ENCODE measurements at places on chromosomes 4 and X.

DNA sequence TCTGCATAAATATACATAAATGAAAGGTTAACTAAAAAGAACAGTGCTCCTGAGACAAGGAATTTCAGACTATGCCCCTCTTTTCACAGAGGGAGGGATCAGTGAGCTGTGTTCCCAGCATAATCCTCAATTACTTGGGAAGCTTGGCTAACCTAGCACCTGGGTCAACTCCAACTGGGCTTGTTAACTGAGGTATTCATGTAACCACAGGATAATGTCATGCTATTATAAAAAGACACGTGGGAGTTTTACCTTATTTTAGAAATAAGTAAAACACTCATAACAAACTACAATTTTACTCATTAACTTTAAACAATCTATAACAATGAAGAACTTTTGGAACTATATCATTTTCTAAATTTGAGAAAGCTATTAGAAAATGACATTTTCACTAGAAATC is 48.6 kb downstream of the RPGR start:
- DNase-seq = no peak

DNA sequence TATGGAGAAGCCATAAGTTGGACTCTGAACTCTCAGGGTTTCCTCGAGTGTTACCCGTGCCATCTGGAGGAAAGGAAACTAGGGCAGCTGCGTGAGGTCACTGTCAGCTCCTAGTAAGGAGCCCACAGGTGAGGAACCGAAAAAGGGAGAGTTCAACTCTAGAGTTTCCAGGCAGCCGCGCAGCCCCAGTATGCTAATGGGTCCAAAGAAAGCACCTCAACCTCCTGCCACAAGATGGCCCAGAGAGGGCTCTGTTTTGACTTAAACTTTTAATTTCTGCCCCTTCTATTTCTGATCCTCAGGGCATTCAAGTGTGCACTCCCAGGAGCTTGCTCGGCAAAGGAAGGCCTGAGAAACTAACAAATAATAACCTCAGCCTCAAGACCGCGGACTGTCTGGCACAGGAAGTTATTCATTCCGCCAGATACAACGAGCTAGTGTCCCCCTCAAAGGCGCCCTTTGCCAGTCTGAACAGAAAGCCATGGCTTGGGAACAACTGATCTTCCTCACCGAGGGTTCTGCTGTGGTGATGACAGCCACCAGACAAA is 13.9 kb downstream of the SCARB2 start:
- DNase-seq = no peak

DNA sequence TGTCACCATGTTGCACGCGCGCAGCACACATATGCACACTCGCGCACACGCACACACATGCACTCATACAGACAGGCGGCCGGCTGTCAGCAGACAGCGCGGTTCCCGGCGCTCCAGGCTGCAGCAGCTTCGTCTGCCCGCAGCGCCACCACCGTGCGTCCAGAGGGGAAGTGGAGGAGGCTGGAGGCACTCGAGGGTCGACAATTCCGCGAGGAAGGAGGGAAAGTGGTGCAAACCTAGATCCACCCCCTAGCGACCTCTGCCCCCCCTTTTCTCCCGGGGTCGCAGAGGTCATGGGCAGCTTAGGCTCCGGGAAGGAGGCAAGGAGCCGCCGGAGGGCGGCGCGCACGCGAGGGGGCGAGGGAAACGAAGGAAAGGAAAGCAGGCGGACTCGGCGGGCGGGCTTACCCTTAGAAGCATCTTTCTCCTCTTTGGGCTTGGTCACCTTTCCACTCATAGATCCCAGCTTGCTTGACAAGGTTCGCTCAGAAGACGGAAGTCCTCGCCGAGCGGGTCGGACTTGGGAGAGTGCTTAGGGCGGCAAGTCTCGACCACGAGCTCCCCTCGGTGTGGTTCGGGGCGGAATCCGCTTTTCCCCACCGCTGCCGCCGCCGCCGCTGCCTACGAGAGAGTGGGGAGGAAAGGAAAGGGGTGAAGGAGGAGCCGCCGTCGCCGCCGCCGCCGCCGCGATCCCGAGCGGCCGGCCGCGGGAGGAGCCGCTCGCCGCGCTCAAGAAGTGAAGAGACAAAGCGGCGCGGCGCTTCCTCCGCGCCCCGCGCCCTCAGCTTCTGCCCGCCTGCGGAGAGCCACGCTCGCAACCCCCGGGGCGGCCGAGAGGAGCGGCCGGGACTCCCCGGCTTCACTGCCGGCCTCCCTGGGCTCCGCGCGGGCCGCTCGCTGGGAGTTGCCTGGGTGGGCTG is 326.6 kb upstream of the F9 start:
- DNase-seq = no peak

GRCh38 chr4:76896614-76897535 is 1.1 kb downstream of the SOWAHB start:
- DNase-seq = no peak

DNA sequence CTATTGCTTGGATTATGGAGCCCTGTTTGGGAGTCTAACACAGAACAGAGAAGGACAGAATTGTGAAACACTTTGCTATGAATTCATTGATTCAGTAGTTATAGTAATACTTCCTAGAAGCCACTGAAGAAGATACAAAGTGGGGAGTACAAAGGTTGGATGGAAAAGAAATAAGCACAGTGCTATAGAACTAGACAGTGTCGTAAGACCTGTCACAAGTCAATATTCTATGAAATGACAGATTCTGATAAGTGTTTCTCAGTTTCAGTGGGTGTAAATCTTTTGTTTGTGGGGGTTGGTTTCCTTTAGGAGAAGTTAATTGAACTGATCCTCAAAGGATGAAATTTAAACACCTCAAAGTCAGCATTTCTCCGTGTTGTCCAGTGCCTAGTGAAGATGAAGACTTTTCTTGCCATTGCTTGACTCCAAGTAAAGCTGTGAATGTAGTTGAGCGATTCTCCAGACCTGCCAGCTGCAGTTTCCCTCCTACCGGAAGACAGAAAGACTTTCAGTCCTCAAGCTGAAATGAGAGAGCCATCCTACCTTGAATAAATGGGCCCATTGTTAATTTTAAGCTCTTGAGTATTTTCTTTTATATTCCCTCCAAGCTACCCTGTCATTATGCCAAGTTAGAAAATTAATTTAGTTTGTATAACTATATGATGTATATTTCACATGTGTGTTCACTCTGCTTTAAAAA is 7.9 kb downstream of the PDLIM5 start:
- DNase-seq = no peak

- DNase-seq = peak; percentile 49
Measured at GRCh38 chr4:40292313-40292759, 42.8 kb upstream of the CHRNA9 start.

DNA sequence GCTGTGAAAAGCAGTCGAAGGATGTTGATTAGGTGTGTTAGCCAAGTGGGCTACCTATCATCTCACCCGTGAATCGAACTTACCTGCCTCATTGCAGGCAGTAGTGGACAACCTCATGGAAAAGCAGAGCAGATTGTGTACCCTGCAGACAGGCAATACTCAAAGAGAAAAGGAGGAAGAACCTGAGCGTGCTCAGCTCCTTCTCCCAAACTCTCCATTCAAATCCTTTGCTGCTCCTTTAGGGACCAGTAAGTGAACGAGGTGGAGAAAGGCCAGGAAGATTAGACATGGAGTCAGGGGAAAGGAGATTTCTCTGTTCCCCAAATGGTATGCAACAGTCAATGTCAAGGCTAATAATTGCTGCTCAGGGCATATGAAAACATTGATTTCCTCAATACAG is 45.2 kb upstream of the ELF2 start:
- no peak for DNase-seq

DNA sequence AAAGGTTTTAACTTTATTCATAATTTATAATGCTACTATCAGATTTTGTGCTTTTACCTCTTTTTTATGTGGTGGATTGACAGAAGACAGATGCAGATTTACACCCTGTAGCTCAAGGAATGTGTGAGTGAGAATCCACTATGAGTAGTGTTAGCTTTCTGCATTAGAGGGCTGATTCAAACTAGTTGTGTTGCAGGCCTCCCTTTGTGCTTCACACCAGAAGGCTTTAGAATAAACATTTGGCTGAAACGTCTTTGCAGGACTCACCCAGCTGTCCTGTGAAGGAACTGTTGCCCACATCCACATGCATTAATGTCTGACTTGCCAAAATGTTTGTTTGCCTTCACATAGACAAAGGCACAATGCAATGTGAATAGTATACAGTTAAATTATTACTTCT is 127.0 kb downstream of the PCDH7 start:
- DNase-seq = no peak

GRCh38 chr4:138242076-138242833 is at the start of gene SLC7A11:
Gene SLC7A11 (minus strand): TSS chr4:138242349. CDS start chr4:138242069, 280 bp downstream.
- DNase-seq = peak; percentile 98

- DNase-seq = no peak
Measured at GRCh38 chrX:153560000-153560399, 38.9 kb downstream of the CCNQ start.

DNA sequence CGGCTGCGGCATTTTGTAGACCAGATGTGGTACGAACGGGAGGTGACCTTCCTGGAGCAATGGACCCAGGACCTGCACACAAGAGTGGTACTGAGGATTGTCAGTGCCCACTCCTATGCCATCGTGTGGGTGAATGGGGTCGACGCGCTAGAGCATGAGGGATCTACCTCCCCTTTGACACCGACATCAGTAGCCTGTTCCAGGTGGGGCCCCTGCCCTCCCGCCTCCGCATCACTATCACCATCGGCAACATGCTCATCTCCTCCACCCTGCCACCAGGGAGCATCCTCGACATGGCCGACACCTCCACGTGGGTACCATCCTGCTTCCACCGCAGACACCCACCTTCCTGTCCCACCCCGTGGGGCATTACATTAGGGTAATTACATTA is 46.2 kb downstream of the SMARCA5 start:
- no peak for DNase-seq

GRCh38 chr4:76831711-76832373 is 66.1 kb downstream of the SOWAHB start:
- DNase-seq = no peak

DNA sequence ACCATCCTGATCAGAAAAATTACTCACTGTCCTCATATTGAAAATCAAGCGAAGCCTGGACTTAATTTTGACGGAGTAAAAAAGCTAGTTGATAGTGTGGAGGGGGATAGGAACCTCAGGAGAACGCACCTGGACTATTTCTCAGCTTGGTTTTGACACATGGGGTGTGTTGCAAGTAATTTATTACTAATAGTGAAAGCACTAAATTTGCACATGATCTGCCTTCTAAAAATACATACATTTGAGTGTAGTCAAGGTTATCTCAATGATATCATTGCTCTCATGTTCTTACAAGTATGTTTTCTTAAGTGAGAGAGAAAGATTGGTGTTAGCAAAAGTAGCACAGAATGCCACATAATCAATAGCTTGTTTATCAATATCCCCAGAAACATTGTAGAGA is 29.5 kb downstream of the LRIT3 start:
- no peak for DNase-seq

DNA sequence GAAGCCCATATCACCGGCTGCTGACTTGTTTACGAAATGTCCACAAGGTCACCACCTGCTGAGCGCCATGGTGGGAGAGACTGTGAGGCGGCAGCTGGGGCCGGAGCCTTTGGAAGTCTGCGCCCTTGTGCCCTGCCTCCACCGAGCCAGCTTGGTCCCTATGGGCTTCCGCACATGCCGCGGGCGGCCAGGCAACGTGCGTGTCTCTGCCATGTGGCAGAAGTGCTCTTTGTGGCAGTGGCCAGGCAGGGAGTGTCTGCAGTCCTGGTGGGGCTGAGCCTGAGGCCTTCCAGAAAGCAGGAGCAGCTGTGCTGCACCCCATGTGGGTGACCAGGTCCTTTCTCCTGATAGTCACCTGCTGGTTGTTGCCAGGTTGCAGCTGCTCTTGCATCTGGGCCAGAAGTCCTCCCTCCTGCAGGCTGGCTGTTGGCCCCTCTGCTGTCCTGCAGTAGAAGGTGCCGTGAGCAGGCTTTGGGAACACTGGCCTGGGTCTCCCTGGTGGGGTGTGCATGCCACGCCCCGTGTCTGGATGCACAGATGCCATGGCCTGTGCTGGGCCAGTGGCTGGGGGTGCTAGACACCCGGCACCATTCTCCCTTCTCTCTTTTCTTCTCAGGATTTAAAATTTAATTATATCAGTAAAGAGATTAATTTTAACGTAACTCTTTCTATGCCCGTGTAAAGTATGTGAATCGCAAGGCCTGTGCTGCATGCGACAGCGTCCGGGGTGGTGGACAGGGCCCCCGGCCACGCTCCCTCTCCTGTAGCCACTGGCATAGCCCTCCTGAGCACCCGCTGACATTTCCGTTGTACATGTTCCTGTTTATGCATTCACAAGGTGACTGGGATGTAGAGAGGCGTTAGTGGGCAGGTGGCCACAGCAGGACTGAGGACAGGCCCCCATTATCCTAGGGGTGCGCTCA is 8.7 kb upstream of the MSANTD1 start:
- DNase-seq = no peak

- no peak for DNase-seq
Measured at GRCh38 chr4:14532436-14532835, 469.8 kb upstream of the CPEB2 start.

- peak; percentile 4 for DNase-seq
Measured at GRCh38 chrX:154486396-154487207, at the start of gene UBL4A. Gene UBL4A (minus strand): TSS chrX:154486615. CDS start chrX:154486584, 31 bp downstream.

- DNase-seq = no peak
Measured at GRCh38 chrX:22164770-22165388, 107.8 kb upstream of the CBLL2 start.

DNA sequence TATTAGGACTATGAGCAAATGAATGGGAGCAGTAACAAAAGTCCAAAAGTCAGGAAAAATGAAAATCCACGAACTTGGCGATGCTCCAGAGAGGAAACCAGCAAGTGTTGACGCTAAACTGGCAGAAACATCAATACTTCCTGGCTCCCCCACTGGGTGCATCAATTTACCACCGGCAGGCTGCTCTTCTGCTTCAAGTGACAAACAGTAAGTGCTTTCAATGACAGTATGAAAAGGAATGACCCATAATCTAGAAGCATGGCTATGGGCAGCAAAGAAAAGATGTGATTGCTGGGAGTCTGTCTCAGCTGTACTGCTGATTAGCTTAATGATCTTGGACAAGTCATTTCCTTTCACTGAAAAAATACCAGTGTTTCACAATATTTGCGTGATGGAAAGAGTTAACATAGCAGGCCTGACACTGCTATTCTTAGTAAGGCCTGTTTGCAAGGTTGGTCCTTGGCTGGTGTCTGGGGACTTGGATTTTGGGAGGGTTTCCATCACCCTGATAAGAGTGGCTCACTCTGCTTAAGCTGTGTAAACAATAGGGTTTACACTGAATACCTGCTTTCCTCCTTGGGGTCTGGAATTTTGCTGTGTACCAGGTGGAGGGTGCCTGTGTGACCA is 8.7 kb downstream of the ATP11C start:
- DNase-seq = no peak

- no peak for DNase-seq
Measured at GRCh38 chr4:41749631-41750039, 1.1 kb upstream of the PHOX2B start.

DNA sequence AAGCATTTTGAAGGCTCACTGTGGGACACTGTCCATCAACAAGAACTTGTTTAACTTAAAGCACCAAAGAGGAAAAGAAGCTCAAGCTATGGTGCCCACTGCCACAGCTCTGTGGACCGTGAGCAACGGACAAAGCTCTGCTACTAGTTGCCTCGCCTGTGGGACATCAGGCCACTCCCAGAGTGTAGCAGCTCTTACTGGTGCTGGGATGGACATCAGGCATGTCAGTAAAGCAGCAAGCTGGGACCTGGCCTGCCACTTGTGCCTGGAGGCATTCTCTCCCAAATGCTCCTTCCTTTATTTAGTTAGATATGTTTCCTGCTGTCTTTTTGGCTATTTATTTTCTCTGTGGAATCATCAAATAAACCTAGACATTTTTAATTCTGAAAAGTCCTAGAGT is 46.7 kb downstream of the TMEM154 start:
- DNase-seq = no peak

Measured in skeletal muscle cell (primary cell).